ENCODE measurements at places on chromosomes 2 and 18.

- no peak for DNase-seq
Observed at GRCh38 chr2:232980683-232981082, 32.4 kb downstream of the NGEF start.

DNA sequence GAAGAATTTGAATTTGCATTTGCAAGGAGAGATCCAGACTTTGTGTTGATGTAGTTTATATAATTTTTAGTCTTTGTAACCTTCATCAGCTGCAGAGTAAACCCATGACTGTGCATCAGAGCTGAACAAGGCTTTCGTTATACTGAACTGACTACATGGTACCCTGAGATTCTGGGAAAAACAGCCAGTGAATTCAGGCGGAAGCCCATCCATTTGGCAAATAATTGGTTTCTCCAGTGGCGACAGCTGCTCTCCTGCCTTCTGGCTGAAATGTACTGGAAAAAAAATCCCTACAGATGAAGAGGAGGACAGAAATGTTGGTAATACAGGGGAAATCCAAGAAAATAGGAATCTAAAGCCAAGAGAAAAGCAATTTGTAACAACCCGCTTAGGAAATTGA lies 657.5 kb upstream of the CDH7 start:
- DNase-seq = no peak

DNA sequence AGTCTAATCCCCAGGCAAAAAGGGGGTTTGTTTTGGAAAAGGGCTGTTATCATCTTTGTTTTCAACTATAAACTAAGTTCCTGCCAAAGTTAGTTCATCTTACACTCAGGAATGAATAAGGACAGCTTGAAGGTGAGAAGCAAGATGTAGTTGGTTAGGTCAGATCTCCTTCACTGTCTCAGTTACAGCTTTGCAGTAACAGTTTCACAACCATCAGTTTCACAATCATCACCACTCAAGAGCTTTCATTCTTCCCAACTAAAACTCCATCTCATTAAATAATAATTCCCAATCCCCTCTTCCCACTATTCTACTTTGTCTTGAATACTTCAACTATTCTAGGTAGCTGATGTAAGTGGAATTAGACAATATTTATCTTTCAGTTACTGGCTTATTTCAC lies 200.9 kb downstream of the NYAP2 start:
- DNase-seq = no peak

DNA sequence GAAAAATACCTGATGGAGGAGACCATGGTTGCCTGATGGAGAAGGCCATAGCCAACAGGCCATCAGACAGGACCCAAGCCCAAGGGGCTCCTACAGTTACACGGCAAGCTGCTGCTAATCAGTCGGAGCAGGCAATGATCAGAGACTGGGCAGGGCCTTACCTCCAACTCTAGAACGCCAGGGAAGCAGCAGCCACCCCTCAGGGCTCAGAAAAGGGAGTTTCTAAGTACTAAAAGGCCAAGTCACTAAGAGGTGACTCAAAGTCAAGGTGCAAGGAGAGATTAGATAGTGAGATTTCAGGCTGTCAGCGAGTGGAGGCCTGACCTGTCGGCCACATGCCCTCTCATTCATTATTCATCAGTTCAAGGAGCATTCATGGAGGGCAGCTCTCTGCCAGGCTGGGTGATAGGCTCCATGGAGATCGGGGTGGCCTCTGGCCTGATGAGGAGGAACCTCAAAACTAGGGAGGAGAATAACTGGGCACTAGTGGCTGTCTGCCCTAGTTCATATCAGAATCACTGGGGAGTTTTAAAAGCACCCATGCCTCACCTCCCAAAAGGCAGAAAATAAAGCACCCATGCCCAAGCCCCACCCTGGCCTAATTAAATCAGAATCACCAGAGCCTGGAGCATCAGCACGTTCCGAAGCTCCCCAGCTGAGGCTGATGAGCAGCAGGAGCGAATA lies 3.6 kb downstream of the VIL1 start:
- no peak for DNase-seq

DNA sequence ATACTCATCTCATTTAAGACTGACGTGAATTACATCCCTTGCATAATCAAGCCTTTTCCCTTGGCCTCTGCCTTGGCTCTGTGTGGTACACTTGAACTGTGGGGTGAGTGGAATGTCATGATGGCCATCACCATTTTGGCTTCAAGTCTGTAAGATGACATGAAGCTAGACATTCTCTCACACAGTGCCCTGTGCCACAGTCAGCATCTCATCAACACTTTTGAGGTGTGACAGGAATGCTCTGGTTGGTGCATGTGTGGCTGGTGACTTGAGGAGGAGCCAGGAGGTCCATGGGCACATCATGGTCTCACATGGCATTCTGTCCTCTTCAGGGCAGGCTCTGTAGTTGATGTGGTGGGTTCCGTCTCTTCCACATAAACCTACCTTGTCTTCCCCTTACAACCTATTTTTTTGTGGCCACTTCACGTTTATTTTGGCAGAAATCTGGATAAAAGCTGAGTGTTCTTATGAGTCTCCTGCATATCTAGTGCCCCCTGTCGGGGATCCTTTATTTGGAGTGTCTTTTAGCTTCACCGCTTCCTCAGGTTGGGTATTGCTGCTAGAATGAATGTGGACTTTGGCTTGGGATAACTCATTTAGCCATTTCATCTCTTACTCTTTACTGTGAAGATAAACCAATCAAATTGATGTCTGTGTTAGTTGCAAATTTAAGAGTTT lies 28.1 kb downstream of the MAP4K4 start:
- DNase-seq = no peak

- no peak for DNase-seq
Observed at GRCh38 chr2:7880126-7880525, 801.7 kb upstream of the ID2 start.

DNA sequence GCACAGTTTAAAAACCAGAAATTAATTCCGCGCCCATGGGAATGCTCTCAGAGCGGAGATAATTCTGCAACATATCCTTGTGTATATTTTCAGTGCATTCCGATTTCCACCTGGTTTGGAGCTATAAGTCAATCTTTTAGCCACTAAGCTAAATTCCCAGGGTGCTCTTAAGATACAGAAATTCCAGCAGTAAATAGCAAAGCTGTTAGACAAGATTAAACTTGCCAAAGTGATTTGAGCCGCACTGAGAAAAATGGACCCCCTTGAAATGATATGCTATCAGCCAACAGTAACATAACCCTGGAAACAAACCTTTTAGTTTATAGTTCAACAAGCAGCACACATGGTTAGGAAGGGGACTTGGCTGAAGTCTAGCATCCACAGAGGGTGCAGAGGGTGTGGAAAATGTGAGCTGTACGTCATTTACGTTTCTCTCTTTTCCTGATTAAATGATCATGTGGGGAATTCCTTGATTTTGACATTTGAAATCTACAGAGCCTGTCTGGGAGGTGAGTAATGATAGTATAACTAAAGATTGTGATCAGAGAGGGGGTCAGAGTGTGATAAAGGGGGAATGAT lies 99.8 kb upstream of the COPS8 start:
- no peak for DNase-seq

GRCh38 chr2:239293775-239294430 lies 106.9 kb downstream of the HDAC4 start:
- peak; percentile 51 for DNase-seq

DNA sequence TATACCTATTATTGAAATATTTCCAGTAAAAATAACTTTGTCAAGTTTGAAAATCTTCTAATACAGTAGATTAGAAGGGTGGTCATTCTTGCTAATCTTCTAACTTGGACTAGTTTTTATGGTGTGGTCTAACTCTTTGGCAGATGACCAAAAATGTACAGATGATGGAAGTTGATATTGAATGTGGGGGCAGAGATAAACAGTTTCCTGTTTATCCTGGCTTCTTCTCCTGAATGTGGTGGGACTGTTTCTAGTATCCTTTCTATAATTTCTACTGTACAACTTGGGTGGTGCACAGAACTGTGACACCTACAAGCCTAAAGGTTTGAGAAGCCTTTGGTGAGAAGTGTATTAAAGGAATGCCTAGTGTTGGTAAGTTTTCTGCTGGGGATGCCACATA lies 178.7 kb downstream of the PDE11A start:
- no peak for DNase-seq

- DNase-seq = no peak
Observed at GRCh38 chr2:152245653-152246052, 70.1 kb upstream of the STAM2 start.

- DNase-seq = no peak
Observed at GRCh38 chr2:179263446-179264367, 925 bp downstream of the SESTD1 start.

GRCh38 chr2:100485396-100485795 lies 15.1 kb downstream of the NMS start:
- DNase-seq = no peak

- no peak for DNase-seq
Observed at GRCh38 chr2:53903011-53903410, 43.2 kb upstream of the GPR75 start.

DNA sequence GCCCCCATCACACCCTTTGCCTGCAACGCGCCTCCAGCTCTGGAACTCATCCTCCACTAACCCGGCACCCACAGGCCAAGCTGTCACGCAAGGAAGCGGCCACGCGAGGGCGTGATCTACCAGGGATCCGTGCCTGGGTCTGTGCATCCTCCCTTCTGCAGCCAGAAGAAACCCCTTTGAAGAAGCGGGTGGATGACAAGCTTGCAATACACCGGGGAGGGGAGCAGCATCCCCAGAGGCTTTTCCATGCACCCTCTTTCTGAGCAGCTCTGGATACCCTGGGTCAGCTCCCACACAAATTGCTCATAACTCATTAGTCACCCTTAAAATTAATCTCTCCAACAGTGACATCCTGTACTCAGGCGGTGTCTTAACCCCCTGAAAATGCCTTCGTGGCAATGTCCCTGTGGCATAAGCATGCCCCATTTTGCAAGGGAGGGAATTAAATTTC lies 47.6 kb downstream of the PDCL3 start:
- DNase-seq = peak; percentile 43

Data from activated T-helper 1 cell treated with anti-CD3 and anti-CD28 coated beads, Interleukin-2, amount 50 U/mL, for 16 hours (primary cell).